ENCODE measurements at places on chromosomes 12 and 14.

- DNase-seq = no peak
These were observed 67.9 kb upstream of the PLXNC1 start for GRCh38 chr12:94080341-94081009.

DNA sequence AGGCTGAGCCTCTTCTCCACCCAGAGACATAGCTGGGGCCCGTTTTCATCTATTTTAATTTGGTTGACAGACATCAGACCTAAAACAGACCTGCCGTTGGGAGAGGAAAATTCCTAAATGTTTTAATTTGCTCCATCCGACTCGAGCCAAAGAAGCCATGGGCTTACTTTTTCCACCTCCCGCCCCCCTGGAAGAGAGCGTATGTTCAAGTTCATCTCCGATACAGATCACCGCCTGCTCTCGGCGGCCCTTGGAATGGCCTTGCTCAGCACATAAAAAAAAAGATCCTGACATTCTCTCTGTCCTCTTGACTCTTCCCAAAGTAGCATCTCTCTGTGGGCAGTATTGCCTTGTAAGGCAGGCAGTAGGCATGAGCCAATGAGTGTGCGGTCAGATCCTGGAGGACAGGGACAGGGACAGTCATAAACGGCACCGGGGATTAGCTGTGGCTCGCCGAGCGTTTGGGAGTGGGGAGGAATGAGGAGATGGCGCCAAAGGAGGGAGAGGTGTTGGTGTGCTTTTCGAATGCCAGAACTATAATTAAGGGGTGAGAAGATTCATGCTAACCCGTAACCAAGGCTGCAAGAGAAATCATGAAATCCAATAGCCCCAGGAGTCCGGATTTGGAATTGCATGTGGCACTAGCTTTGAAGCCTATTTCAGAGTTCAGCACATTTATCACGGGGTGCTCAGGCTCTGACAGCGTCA, 47.9 kb upstream of the MEG3 start:
- no peak for DNase-seq

- DNase-seq = no peak
These were observed 480 bp downstream of the PTPN6 start for GRCh38 chr12:6951551-6952120.

GRCh38 chr12:108815875-108816594, 41.3 kb downstream of the SSH1 start:
- no peak for DNase-seq

- no peak for DNase-seq
These were observed 16.1 kb upstream of the IFNG start for GRCh38 chr12:68175557-68176061.

DNA sequence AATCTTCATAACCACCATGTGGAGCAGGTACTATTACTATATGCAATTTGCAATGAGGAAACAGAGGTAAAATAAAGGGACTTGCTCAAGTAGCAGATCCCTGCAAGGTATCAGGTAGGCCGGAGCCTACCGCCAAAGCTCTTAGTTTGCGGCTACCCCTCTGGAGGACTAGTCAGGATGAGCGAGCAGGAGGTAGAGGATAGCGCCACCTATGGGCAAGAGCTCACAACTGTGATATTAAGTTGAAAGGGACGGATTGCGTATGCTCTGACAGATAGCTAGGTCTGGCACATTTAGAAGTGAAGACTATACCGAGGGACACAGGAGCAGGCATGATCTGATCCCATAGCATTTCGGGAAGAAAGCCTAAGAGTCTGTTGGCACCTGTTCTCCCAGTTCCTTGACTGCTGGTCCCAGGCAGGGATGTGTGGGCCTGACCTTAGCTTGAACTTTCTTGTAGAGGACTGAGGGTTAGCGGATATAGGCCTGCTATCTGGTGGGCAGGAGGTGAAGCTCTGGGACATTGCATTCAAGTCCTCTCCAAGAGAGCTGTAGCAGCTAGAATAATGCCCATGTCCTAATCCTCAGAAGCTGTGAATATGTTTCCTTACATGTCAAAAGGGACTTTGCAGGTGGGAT, 48.0 kb downstream of the SLC17A8 start:
- no peak for DNase-seq
